Activated CD8-positive, alpha-beta memory T cell treated with anti-CD3 and anti-CD28 coated beads, Interleukin-2, amount 10 ng/mL, durations not matched to agents 7 days and 5 days (primary cell): ENCODE measurements at places on chromosomes 11 and 22.

- no peak for DNase-seq
Observed at GRCh38 chr11:126592496-126593410, 237.3 kb downstream of the ST3GAL4 start.

DNA sequence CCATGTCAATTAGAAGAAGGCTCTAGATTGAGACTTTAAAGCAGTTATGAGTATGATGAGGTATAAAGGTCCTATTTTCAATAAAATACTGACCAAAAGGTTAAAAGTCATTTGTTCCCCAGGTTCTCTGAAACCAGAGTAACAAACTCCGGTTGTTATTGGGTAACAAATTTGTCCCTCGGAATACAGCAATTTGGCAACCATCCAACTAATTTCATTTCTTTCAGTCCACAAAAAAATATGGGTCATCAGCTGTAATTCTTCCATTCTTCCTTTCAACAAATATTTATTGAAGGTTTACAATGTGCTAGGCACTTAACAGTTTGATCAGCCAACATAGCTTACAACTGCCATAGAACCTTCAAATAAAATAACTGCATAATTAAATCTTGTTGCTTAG lies 79.9 kb downstream of the TTC28 start:
- DNase-seq, result no peak

DNA sequence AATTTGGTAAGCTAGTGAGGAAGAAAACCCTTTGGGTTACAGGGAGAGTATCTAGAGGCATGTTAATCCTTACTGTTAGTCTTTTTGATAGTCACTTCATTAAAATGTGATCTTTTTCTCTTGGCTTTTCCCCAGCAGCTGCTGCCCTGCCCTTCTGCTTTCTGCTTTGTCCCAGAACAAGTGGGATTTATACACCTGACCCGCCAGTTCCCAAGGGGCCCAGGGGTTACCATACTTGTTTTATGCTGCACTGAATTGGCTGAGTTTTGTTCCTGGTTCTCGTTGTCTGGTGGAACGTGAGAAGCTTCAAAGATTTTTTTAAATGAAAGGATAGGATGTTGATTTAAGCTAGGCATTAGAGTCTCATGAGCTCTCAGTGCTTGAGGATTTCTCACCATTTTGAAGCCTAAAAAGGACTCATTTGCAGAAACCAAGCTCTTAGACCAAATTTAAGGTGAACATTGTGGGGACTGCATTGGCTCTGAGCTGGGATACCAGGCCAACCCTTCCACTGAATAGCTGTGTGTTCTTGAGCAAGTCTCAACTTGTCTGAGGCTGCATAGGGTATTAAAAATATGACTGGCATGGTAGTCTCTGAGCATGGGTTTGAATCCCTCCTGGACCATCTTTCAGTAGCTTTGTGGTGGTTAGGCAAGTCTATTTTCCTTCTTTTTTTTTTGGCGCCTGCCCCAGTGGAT lies 6.6 kb downstream of the LIMK2 start:
- no peak for DNase-seq

- no peak for DNase-seq
Observed at GRCh38 chr11:100691896-100692653, 5.0 kb downstream of the ARHGAP42 start.

GRCh38 chr11:77375107-77375506 lies 73.6 kb upstream of the GDPD4 start:
- no peak for DNase-seq

DNA sequence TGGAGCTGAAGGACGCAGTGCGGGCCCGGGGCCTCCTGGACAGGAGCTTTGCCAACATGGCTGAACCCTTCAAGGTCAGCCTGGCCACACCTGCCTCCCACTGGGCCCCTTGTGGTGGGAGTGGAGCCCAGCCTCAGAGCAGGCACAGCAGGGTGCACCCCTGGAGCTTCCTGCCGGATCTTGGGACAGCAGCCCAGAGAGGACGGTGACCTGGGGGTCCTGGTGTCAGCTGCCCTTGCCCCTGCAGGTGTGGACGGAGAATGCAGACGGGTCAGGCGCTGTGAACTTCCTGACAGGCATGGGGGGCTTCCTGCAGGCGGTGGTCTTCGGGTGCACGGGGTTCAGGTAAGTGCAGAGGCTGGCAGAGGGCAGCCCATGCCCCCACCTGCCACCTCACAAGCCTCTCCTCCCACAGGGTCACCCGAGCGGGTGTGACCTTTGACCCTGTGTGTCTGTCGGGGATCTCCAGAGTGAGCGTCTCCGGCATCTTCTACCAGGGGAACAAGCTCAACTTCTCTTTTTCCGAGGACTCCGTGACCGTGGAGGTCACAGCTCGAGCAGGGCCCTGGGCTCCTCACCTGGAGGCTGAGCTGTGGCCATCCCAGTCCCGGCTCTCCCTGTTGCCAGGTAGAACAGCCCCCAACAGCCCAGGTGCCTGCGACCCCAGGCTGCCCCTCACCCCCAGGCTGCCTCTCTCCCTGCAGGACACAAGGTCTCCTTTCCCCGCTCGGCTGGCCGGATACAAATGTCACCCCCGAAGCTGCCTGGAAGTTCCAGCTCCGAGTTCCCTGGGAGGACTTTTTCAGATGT lies 5.1 kb downstream of the PGGHG start:
- no peak for DNase-seq

DNA sequence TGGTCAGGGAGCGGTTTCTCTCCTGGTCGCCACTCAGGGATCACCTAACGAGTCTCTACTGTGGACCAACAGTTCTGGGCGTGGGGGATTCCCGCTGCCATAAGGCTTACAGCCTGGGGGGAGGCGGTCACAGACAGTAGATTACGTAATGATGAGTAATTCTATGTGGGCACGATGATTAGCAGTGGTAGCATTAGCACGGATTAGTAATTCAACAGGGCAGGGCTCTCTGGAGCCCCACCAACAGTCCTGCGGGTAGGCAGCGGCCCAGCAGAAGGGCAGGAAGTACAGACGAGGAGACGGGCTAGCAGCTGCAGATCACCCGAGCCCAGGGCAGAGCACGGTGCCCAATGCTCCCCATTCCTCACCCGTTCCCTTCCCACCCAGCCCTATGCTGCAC lies 3.6 kb downstream of the SHISAL1 start:
- DNase-seq, result no peak

DNA sequence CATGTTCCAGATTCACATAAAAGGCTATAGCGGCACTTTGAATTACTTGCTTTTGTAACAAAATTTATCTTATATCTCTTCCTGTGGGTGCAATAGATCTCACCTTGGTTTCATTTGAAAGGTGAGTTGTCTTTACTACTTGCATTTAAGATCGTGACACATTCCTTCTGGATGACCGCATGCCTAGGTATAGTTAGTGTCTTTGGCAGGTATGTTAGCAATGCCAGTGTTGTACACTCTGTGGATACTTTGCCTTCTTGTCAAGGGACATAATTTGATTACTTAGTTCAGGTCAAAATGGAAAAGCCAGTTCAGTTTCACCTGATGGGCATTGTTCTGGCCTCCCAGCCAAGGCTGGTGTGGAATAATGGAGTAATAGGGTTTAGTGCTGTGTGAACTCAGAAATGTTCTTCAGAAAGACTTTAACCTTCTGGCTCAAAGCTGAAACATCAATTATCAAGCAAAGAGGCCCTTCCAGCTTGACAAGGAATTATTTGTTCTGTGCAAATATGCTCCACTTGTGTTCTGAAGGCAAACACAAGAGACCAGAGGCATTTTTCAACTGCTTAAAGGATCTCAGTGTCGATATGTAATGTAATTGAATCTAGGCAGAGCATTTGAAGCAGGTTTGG lies 64.6 kb downstream of the AMOTL1 start:
- no peak for DNase-seq

DNA sequence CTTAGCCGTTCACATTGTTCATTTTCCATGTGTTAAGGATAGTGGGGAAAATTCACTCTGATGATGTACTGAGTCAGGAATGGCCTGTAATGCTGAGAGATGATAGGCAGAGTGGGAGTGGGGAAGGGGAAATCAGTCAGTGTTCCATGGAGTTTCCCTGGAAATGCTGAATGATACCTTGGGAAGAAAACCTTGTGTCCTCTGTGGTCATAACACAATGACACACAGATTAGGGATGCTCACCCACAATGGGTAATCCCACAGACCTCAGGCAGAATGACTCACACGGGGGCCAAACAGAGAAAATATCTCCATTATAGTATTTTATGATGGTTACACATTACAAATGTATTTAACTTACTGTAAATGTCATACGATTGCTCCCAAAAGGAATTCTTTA lies 118.0 kb downstream of the SNX19 start:
- DNase-seq, result no peak

GRCh38 chr22:36423461-36424404 lies 36.0 kb upstream of the MYH9 start:
- no peak for DNase-seq

GRCh38 chr11:18575361-18575760 lies 13.2 kb downstream of the UEVLD start:
- no peak for DNase-seq

DNA sequence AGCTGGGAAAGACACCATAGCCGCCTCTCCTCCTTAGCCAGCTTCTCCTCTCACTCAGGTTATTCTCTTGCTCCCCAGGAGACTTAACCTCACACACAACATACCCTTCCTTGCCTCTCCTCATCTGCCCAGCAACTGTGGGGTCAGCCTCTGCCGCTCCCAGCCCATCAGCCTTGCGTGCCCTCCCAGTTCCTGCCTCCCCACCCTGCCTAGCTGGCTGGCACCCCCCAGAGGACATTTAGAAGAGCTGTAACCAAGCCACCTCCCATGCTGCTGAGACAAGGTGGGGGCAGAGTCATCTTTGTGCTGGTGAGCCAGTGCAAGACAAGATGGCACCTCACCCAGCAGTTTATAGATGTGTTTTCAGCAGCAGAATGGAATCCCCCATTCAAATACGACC lies 38.2 kb downstream of the TOM1 start:
- no peak for DNase-seq

DNA sequence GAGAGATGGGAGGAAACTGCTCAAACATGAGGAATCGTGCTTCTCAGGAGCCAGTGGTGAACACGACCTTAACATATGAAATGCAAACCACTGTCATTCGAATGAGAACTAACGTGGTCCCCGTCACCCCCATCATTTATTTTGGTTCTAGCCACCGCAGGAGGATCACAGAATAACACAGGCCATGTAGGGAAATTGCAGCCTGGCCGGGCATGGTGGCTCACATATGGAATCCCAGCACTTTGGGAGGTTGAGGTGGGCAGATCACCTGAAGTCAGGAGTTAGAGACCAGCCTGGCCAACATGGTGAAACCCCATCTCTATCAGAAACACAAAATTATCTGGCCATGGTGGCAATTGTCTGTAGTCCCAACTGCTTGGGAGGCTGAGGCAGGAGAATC lies 27.1 kb downstream of the KRTAP5-5 start:
- DNase-seq, result no peak

DNA sequence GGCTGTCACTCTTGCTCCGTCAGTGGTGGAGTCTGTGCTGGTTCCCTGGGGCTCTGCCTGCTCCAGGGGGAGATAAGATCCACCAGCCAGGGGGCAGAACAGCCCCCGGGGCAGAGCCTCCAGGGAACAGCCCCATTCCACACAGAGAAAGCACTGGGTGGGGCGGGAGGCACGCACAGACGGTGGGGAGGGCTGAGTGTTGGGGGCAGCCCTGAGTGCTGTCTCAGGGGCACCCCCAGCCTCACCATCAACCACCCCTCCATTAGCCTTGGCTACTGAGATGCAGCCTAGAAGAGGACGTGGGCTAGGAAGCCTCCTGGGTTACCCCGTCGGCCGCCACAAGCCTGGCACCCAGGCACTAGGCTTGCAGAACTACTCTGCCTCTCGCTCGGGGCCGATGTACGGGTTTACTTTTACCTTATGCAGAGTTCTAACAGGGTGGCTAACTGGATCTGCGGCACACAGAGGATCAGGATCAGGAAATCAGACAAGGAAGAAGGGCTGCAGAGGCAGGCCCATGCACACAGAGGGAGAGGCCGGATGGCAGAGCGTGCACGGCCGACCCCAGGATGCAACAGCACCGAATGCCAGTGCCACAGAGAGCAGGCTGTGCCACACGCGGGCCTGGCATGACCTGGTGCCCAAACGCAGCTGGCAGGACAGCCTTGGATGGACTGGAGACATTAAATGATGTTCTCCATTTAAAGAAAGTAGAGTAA lies 140.5 kb downstream of the CTTN start:
- DNase-seq, result no peak

GRCh38 chr22:48588878-48589450 lies 1238.7 kb downstream of the BRD1 start:
- DNase-seq, result no peak

- no peak for DNase-seq
Observed at GRCh38 chr11:13102865-13103539, 93.9 kb downstream of the RASSF10 start.

DNA sequence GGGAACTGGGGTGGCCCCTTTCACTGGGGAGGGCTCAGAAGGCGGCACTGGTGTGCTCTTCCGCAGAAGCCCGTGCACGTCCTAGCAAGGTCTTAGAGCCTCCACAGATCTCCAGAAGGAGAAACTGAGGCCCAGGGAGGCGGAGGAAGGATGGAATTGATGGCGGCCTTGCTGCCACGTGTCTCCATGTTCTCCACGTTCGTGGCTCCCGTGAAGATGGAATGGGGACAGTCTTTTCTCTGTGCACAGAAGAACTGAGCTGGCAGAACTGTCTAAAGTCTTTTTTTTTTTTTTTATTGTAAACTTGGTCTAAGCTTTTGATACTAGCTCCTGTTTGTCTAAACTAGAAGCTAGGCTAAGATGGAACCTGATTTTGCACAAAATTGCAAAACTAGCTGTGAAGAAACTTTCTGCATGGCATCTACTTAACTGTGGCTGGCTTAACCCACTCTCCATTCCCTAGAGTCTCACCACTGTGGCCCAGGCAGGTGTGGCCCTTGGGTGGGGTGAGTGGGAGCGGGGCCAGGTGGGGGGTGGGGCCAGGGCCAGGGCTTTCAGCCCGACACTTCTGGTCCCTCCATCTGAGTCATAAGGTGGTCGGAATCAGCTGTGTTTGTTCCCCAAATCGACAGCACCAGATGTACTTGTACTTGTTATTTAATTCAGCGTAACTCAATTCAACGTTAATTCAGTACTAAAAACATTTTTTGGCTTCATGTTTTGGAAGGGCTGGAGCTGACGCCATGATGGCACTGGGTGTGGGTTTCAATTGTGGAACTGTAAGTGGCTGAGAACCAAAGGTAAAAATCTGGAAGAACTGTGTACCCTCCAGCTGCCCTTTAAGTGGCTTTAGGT lies 120.7 kb downstream of the MPPED1 start:
- no peak for DNase-seq

DNA sequence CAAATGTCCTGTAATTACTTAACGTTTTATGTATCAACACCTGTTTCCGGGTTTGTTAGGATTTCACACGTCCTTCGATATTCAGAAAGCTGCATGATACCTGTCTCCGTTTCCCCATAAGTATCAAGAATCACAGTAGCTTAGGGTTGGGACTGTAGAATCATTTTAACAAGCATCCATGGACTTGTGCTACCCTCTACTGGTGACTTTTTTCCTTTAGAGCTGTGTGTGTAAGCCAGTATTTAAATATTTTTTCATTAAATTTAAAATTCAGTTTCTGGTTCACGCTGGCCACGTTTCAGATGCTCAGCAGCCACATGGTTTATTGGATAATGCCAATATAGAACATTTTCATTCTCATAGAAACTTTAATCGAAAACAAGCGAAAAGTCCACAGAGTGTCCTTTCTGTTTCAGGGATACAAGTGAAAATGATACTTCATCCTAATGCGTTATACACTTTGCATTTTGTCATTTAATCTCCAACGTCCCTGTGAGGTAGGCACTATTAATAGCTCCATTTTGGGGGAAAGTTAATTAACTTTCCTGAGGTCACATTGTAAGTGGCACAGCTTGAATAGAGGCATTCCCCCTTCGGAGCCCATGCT lies 61.5 kb upstream of the SLC25A18 start:
- DNase-seq, result no peak

GRCh38 chr22:44940130-44940529 lies 69.7 kb downstream of the PHF21B start:
- no peak for DNase-seq

- no peak for DNase-seq
Observed at GRCh38 chr11:118443590-118444218, 7.4 kb downstream of the KMT2A start.
